Hematopoietic multipotent progenitor cell treated with erythropoietin and hydrocortisone succinate and interleukin-3 and kit ligand, for 4 days (in vitro differentiated cells): ENCODE measurements at places on chromosomes 3 and 15.
A peak's percentile ranks its signal among the peaks of the same experiment; 100 is the strongest.

DNA sequence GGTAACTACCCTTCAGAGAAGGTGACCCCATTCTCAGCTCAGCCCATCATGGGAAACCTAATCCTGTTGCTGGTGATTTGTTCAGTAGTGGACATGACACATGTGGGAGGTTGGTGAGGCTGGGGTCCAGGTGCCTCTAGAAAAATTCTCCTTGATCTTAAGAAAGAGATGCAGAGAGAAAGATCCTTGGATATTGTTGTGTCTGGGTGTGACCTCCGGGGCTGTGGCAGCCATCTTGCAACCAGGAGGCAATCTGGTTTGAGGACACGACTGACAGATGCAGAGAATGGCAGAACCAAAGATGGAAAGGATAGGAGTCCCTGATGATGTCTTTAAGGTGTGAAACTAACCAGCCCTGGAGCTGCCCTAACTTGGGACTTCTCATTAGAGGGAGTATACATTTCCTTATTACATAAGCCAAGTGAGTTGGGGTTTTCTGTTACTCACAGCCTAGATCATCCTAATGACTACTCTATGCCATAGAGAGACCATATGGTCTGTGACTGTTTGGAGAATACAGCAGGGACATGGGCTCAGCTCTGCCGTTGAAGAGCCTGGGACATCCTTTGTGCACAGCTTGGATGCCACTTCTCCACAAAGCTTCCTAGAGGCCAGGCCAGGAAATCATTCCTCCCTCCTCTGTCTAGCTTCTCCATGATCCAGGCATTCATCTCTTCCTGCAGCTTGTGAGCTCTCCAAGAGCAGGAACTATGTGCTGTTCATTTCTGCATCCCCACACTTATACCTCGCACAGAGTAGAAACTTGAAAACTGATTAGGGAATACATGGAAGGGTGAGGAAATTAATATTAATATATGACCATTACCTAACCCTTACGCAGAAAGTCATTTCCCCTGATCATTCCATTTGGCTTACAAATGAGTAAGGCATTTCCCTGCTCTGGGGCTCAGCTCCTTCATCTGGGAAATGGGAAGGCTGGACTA lies 45.9 kb downstream of the HRH1 start:
- no peak for DNase-seq

DNA sequence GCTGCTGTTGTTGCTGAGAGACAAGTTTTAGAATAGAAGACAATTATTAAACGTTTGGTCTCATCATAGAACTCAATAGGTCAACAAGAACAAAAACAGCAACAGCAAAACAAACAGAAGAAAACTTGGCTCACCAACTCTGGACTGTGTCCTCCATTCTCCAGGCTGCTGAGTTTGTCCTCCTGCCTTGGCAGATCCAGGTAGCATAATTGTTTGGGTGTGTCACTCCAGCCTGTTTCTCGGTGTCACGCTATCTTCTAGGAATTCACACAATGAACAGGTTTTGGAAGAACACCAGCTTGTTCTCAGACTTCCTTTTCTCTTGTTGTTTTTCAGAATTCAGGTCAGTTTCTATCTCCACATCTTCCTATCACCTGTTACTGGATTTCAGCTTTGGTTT lies 34.7 kb downstream of the ARRDC4 start:
- DNase-seq, result no peak

DNA sequence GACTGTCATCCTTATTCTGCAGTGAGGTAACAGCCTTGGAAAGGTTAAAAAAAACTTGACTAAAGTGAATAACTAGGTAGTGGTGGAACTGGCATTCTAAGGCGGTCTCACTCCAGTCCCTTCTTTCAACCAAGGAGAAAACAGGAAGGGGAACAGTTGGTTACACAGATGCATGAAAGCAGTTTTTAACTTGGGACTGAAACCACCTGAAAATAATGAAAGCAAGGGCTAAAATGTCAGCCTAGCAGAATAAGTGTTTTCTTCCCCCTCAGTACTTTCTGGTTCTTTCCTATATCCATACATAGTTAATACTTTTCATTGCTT lies 748 bp upstream of the AVEN start:
- DNase-seq, result peak; percentile 52

DNA sequence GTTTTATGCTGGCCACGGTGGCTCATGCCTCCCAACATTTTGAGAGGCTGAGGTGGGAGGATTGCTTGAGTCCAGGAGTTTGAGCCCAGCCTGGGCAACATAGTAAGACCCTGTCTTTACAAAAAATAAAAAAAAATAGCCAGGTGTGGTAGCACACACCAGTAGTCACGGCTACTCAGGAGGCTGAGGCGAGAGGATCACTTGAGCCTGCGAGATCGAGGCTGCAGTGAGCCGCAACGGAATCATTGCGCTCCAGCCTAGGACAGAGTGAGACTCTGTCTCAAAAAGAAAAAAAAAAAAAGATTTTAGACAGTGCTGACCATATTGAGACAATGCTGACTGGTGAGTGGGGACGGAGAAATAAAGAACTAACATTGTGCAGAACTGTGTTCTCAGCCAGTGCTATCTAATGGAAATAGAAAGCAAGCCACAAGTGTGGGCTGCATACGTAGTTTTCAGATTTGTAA lies 67.2 kb downstream of the ST6GAL1 start:
- no peak for DNase-seq

DNA sequence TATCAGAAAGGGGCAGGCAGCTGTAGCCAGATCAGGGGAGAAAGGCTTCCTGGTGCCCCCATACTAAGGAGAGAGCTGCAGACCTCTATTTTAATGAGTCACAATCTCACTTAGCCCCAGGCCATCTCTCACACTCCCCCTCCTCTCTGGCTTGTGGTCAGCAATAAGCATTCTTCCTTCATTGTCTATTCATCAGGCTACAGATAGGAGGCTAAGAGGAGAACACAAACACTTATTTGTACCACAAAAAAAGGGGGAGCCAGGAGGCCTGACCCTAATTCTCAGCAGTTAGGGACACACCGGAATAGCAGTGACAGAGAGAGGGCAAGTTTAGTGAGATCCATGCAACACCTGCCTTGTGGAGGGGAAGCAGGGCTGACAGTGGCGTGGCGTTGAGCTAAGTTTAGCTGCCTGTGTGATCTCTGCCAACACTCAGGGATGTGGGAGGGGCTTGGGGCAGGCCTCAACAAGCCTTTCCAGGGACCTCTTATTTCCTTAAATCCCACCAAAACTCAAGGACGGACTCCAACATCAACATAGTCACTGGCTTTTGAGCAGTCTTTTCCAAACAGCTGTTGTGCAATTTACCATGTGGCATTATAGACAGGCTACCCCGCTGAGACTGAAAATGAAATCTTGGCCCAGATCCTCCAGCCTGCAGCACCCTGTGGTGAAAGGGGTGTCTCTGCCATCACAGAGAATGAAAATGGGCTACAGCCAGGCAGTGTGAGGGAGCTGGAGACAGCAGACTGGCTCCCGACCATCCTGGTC lies 191.9 kb upstream of the TSC22D2 start:
- DNase-seq, result peak; percentile 11

GRCh38 chr15:63444611-63445010 lies 59.8 kb upstream of the USP3 start:
- no peak for DNase-seq

GRCh38 chr3:134344560-134344959 lies 29.7 kb downstream of the AMOTL2 start:
- DNase-seq, result peak; percentile 21

DNA sequence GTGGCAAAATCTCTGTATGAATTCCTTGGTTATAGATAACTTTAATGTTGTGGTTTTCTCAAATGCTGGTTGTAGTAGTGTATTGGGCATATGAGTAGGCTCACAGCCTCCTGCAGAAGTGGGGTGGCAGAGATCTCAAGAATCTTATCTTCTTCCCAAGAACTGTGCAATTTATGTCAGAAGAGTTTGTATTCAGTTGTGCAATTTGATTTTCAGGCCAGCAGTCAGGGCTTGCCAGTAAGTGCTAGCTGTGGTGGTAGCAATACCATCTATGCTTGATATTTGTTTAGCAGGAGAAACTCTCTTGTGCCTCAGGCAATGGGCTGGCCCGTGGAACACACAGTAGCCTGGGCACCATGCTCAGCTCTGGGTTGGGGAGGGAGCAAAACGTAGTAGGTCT lies 58.4 kb upstream of the GOLIM4 start:
- peak; percentile 60 for DNase-seq

DNA sequence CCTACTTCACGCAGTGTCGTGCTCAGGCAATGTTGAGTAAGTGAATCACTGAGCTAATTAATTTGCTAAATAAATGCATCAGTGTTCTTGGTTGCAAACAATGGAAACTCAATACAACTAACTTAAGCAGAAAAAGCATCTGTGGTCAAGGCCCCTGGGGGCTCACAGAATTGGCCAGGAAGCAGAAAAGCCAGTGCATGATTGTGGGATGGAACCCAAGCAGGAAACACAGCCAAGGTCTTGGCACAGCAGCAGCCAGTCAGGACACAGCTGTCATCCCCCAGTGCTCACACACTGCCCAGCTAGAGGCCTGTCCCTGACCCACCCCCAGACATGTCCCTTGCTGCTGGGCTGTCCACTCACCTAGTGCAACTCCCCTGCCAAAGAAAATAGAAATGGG lies 85.9 kb downstream of the AQP9 start:
- DNase-seq, result no peak

DNA sequence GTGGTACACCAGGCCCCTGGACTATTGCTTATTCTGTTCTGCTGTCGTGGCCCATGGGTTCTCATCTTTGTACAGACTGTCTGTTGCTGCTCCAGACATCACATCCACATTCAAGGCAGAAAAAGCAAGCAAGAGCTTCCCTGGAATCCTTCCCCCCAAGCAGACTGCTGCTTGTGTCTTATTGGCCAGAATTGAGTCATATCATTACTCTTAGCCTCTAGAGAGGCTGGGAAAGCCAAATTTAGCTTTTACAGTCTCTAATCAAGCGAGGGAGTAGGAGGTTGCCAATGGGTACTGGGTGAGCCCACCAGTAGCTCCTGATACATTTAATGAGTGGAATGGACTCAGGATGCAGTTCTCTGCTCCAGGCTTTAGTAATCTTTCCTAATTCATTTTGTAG lies 39.4 kb downstream of the RAB6B start:
- DNase-seq, result no peak

DNA sequence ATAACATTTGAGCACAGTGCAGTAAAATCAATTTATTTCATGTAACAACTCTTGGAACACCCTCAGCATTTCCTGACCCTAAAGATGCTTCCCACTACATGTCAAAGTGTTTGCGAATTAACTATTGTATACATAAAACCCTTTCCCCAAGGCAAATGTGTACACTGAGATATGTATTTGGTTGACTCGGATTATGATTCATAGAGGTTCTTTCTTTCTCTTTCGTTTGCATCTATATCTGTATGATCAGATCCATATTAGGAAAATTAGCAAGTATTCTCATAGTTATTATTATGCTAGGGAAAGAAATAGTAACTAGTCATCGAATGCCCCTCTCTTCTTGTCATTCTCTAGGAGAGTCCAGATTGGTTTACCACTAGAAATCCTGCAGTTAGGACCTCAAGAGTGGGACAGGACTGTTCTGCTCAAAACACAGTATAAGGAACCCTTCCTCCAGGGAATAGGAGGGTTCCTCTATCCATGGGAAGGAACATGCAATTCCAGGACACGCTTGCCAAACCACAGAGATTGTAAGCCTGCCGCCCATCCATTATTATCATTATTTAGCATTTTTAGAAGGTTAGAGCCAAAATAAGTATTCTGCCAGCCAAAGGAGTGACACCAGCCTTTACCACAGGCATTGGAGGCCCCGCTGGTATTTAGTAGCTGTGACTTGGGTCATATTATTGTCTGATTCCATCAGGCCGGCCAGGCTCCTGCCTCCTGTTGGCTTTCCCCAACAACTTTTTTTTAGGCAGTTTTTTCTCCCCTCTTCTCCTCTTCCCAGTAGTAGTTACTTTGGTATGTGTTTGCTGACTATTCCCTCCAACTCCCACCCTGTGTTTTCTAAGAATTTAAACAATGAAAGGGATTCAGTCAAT lies 100.7 kb downstream of the GALK2 start:
- DNase-seq, result no peak

DNA sequence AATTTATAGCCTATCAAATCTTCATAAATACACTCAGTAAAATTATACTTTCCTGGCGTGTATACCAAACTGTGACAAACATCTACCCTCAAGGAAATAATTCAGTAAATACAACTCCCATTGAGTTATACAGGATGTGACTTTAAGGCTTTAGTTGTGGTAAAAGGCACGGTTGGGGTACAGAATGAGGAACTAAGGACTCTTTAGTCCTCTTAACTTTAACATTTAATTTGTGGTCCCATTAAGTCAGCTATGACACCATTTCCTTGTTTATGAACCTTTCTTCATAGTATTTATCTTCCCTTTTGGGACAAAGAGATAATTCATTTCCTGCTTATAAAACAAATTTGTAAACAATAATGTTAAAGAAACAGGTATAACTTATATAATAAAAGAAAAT lies 30.2 kb downstream of the IFT80 start:
- DNase-seq, result peak; percentile 89

DNA sequence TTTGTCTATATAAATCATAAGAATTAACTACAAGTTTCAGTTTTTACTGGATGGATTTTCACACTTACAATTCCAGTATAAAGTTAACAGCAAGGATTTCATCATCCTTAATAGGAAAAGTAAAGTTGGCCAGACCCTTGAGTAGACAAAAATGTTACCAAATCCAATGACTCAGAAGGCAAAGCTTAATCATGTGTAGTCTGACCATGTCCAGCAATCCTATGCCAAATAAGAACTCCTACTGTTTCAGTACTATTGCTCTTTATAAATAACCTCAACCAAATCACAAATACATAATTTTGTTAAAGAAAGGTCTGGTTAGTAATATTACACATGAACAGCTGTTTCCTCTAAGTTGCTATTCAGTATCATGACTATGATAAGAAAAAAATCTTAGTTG lies 35.0 kb downstream of the PLOD2 start:
- no peak for DNase-seq

DNA sequence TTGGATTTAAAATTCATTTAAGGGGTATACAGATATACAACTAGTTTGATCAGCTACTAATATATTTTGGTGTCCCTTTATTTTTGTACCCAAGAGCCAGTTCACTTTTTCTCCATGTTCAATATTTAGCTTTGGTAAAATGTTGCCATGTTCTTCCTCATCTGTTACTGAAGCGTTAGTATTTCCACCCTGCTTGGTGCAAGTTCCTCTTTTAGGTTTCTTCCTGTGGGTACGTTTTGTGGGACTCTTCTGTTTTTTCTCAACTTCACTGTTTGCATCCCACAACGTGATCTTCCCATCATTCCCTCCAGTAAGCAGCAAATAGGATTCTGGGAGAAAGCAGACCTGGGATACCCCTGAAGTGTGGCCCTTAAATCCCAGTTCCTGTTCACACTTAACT lies 14.1 kb downstream of the WDR53 start:
- DNase-seq, result peak; percentile 76

- DNase-seq, result peak; percentile 53
These were observed 96.2 kb upstream of the TRPM1 start for GRCh38 chr15:31197497-31198414.
